ENCODE measurements at places on chromosomes 7 and 10. TPM values are rescaled to one million over a fixed set of nuclear protein-coding genes. Genes with fewer than 3 reads are reported as not detected.

Gene CAV1
- total RNA-seq: 22.8 TPM

DNA sequence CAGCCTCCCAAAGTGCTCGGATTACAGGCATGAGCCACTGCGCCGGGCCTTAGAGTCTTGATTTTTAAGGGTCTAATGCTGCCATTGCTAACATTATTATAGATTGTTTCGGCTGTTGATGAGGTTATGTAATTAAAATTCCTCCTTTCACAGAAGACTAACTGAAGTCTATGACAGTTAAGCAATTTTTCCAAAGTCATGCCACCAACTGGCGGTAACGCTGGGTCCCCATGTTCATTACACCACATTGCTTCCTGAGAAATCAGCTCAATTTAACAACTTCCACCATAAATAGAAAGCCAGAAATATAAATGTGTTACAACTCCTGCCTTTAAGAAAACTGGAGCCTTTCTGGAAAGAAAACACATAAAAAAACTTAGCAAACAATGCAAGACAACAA, 3.5 kb downstream of the ERLIN1 start:
- DNase-seq: no peak

GRCh38 chr10:60549686-60550085, 160.0 kb upstream of the ANK3 start:
- DNase-seq: no peak

DNA sequence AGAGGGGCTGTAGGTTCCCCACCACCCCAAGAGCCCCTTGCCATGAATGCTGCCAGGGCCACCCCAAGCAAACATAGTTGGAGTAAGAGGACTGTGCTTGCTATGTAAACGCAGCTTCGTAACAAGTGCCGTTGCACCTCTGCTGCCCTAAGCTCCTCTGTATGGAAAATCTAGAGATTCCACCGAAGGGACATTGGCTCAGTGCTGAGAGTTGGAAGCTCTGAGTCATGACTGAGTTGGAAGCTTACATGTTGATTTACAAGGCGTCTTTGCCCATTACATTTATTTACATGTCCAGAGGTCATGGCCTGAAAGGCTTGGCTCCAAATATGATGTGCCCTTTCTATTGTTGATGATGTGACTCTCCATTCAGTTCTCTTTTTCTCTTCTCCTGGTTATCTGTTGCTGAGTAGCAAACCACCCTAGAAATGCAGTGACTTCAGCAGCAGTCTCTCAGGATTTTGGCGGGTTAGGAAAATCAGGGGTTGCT, 233.1 kb upstream of the TCF7L2 start:
- DNase-seq: no peak

- no peak for DNase-seq
Measured at GRCh38 chr7:30171766-30172447, 37.1 kb downstream of the MTURN start.

Gene CDC14C
- not detected for total RNA-seq

DNA sequence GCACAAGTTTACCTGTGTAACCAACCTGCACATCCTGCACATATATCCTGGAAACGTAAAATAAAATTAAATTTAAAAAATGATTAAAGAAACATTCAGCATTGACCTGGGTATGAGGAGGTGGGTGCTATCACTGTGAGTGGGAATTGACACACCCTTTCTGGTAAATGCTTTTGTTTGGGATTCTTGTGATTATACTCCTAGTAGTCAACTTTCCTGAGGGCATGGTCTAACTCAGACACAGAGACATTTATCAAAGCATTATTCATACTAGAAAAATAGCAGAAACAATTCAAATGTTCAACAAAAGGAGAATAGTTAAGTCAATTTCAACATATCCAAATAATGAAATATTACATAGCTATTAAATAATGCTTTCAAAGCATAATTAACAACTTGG, 44.2 kb downstream of the CNNM2 start:
- DNase-seq: no peak

Gene SMARCD3
- 3.0 TPM for total RNA-seq
